ENCODE measurements at places on chromosomes 12 and 14. TPM values are rescaled to one million over a fixed set of nuclear protein-coding genes. Genes with fewer than 3 reads are reported as not detected.

Gene RNFT2
- total RNA-seq, result 0.66 TPM

Gene CLEC6A
- not detected for total RNA-seq

Gene ADAMTS20
- not detected for total RNA-seq

Gene ZNF10
- 5.6 TPM for total RNA-seq

Gene DLK1
- 2.8 TPM for total RNA-seq

DNA sequence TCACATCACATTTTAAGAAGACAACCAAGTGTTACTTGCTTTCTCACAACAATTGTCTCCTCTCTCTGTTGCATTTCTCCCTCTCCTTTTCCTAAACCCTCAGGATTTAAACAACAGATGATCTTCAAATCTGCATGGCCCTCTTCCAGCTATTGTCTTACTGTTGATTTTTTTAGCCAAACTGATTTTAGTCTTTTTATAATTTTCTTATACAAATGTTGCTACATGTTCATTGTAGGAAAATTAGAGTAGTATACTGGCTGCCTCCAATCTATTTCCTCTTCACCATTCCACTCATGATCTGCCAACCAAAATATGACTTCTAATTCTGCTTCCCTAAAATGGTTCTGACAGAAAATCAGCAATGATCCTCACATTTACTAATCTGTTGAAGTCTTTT, 1.4 kb upstream of the KERA start:
- no peak for DNase-seq
- H3K4me3 ChIP-seq, result no peak overlapping the region
- H3K27me3 ChIP-seq, result no peaks in the 10 kb centered on the region
- H3K36me3 ChIP-seq, result no peaks in the 10 kb centered on the region
- no peak overlapping the region for H3K27ac ChIP-seq

- DNase-seq, result no peak
- peaks cover 74% of the 10 kb centered on the region for H3K4me1 ChIP-seq
- H3K27ac ChIP-seq, result peak overlapping the region; percentile 79
- H3K4me3 ChIP-seq, result no peak overlapping the region
- peaks cover 45% of the 10 kb centered on the region for H3K36me3 ChIP-seq
These were observed 1.1 kb downstream of the AVIL start for GRCh38 chr12:57817261-57817989.

DNA sequence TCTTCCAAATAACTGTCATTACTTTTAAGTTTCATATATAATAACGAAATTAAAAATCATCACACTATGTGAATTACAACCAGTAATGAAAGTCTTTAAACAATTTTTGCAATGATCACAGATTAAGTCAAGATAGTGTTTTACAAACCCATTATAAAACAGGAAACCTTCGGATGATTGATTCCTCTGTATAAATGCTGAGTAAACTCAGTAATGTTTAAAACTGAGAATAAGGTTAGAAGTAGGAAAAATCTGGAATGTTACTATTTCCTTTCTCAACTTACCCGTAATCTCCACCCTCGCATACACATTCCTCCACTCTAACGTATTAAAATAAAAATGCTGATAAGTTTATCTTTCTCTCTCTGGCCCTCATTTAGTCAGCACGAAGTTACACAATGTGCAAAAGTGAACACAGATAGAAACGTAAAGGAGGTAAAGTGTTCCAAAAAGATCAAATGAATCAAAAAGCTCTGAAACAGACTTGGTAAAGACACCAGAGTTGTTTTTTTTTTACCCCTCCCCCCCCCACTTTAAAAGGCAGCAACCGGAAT, 1.6 kb downstream of the ZFC3H1 start:
- peaks cover 33% of the 10 kb centered on the region for H3K36me3 ChIP-seq
- H3K27ac ChIP-seq, result peak overlapping the region; percentile 95
- H3K4me1 ChIP-seq, result peaks cover 62% of the 10 kb centered on the region
- DNase-seq, result no peak

DNA sequence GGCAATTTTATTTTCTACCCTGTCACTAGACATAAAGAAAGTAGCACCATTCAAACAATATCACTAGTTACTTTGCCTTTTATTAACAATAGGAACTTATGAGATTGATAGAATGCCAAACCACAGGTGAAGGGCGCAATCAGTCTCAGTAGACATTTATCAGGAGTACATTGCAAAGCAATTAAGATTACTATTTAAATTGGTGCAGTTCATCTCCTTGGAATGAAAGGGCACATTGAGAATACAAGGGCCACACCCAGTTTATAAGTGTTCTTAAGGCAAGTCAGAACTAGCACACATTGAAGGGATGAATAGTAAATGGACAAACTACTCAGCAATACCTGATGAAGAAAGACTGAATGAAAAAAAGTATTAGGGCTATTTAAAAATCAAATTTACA, 601.4 kb downstream of the C12orf50 start:
- no peaks in the 10 kb centered on the region for H3K27me3 ChIP-seq
- no peaks in the 10 kb centered on the region for H3K36me3 ChIP-seq
- H3K4me1 ChIP-seq, result no peaks in the 10 kb centered on the region
- no peak overlapping the region for H3K27ac ChIP-seq
- no peak overlapping the region for H3K4me3 ChIP-seq

DNA sequence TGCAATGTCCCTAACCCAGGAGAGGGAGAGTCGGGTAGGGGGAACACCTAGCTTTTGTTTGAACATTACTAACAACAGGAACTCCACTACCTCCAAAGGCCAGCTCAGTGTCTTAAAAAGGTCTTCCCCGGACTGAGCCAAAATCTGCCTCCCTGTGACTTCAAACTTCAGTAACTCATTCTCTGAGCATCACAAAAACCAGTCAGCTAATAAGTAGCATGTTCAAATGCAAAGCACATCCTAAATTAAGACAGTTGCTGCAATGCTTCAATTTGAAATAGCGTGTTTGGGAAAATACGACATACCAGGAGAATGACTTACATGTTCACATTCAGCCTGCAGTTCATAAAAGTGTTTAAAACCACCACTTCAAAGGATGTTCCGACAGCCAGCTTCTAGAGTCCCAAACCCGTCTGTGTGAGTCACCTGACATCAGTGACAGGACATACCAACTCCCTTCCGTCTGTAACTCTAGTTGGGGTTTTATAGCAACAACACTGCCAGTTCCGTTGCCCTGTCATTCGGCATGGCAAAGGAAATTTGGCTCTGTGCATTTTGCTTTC, 13.0 kb downstream of the ZFP36L1 start:
- no peak for DNase-seq
- no peak overlapping the region for H3K4me3 ChIP-seq
- peaks cover 46% of the 10 kb centered on the region for H3K4me1 ChIP-seq
- H3K27ac ChIP-seq, result peak overlapping the region; percentile 78

- peaks cover 72% of the 10 kb centered on the region for H3K4me1 ChIP-seq
- no peak overlapping the region for H3K4me3 ChIP-seq
- peaks cover 80% of the 10 kb centered on the region for H3K36me3 ChIP-seq
These were observed 22.4 kb downstream of the ASB2 start for GRCh38 chr14:93953739-93954515.

DNA sequence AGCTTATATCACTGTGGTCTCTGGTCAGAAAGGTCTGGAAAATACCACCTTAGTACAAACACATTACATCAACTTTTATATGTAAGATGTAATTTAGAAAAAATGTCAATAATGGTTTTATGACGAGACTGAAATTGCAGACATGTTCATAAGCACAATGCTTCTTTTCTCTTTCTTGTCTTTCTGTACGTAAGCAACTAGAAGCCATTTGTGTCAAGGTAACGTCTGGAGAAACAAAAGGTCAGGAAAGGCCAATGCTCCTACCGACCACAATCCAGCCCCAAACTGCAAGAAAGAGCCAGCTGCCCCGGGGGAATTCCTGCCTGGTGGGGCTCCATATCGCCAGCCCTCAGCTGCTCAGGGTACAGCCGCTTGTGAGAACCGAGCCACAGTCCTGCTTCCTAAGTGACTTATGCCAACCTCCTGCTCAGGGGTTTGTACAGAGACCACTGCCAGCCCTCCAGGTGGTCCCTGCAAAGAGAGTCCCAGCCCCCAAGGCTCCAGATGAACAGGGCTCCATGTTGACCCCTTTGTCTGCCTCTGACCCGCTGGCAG, 6.3 kb downstream of the ZNF839 start:
- no peak for DNase-seq
- H3K27me3 ChIP-seq, result no peaks in the 10 kb centered on the region
- peaks cover 14% of the 10 kb centered on the region for H3K4me1 ChIP-seq
- H3K27ac ChIP-seq, result no peak overlapping the region
- peaks cover 13% of the 10 kb centered on the region for H3K36me3 ChIP-seq

- H3K36me3 ChIP-seq, result peaks cover 38% of the 10 kb centered on the region
- no peaks in the 10 kb centered on the region for H3K4me1 ChIP-seq
- no peaks in the 10 kb centered on the region for H3K27me3 ChIP-seq
- H3K4me3 ChIP-seq, result no peak overlapping the region
These were observed 256.7 kb downstream of the ITPR2 start for GRCh38 chr12:26576266-26576665.

DNA sequence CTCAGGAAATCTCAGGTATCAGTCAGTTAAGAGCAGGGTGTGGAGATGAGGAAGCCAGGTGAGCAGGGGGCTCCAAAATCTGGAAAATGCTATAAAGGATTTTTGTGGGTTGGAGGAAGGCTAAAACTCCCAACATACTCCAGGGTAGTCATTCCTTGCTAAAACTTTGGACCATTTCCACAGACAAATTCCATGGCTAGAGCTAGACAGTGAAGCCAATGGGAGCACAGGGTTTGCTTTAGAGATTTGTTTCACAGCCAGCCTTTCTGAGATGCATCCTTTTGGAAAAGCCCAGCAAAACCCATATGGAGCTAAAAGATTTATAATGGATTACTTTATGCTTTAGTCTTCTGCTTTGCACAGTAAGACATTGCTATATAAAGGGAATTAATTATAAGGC, 146.5 kb downstream of the SAMD4A start:
- H3K4me3 ChIP-seq, result no peak overlapping the region
- peaks cover 94% of the 10 kb centered on the region for H3K4me1 ChIP-seq
- DNase-seq, result no peak
- H3K27me3 ChIP-seq, result no peaks in the 10 kb centered on the region
